ENCODE measurements at places on chromosomes 7 and 10. TPM values are rescaled to one million over a fixed set of nuclear protein-coding genes. Genes with fewer than 3 reads are reported as not detected.

- DNase-seq = no peak
These were observed 22.1 kb downstream of the STAMBPL1 start for GRCh38 chr10:88901984-88902789.

GRCh38 chr7:46489106-46489505, 568.0 kb upstream of the IGFBP3 start:
- no peak for DNase-seq

NYAP1 gene
- total RNA-seq = 0.56 TPM

LRMDA gene
- total RNA-seq = 0.24 TPM
